ENCODE measurements at places on chromosomes 5 and 9.

DNA sequence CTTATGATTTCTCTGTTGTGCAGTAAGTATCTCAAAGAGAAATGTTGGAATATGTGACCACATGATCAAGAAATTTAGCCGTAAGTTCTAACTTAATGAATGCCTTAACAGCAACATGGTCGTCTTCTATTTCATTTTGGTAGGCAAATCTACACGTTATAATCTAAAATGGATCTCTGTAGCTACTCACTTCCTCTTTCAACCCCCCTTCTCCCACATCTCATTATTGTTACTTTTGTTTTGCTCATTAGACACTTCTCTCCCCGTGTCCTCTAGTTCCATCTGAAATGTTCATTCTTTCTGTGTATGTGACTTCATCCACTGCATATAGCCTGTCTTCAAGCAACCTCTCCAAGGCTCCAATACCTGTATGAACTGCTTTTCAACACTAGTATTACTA is 27.1 kb upstream of the LPAR1 start:
- DNase-seq = no peak

DNA sequence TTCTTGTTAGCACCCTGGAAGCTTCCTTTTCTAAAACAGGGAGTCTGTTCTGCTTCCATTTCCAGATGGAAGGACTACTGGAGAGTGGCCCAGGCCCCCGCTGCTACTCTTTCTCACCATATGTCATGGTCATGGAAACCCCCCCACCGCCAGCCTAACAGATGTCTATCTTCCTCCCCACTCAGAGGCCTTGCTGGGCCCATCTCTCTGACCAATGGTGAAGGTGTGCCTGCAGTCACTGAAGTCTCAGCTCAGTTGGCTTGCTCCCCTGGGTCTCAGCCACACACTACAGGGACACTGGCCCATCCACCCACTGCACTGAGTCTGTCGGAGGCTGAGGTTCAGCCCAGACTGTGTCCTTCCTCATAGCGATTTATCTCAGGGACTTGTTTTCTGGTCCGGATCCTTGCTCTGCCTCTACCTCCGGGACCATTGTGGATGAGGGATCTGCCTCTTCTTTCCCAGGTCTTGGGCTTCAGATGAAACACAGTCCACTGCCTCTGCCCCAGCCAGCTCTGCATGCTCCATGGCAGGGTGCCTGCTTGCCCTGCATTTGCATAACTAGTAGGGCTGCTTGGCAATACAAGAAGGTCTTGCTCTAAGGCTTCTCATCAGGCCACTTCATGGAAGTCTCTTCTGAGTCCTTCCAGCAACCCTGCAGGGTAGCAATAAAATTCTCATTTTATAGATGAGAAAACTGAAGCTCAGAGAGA is 30.8 kb downstream of the GALNT12 start:
- DNase-seq = no peak

- DNase-seq = no peak
Observed at GRCh38 chr9:21499912-21500311, 17.8 kb upstream of the IFNE start.

DNA sequence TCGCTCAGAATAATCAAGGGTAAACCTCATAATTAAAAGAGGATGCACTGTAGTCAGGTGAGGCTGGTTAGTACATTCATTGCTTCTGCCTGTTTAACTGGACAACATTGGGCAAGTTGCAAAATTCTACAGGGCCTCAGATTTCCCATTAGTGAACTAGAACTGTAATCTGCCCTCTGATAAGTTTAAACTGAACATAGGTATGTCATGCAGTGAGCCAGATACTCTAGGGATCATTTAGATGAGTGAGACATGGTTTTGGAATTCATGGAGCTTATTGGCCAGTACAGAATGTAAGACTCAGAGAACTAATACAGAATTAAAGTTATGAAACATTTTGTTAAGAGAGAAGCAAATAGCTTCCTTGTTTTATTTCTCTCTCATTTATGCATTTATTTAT is 35.9 kb downstream of the RNF44 start:
- DNase-seq = no peak

- no peak for DNase-seq
Observed at GRCh38 chr5:111532886-111533582, 20.7 kb upstream of the STARD4 start.

DNA sequence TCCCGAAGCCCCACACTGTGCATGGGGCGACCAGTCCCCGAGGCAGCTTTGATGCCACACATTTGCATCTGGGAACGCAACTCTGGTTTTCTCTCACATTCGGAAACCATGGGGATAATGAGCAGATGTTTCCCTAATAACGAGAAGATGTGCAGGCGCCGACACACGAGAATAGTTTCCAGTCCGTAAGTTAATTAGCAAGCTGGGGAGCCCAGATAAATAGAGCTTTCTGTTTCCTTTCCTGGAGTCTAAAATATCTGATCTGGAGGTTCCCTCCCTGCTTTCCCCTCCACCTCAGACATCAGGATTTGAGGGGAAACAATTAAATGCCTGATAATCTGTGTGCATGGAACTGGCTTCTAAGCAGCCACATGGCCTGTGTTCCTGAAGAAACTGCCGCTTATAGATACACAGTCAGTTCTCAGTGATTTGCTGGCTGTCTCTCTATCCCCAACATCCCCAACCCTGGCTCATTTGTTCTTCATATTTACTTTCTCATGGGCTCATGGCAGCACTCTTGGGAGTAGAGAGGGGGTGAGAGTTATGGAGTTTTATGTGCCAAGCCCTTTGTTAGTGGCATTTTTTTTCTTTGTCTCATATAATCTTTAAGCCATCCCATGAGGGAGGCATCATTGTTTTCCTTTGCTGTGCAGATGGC is 62.8 kb downstream of the PDZD2 start:
- no peak for DNase-seq

GRCh38 chr9:27117489-27118135 is 8.6 kb downstream of the TEK start:
- no peak for DNase-seq

GRCh38 chr5:109962882-109963603 is 273.3 kb downstream of the MAN2A1 start:
- no peak for DNase-seq

DNA sequence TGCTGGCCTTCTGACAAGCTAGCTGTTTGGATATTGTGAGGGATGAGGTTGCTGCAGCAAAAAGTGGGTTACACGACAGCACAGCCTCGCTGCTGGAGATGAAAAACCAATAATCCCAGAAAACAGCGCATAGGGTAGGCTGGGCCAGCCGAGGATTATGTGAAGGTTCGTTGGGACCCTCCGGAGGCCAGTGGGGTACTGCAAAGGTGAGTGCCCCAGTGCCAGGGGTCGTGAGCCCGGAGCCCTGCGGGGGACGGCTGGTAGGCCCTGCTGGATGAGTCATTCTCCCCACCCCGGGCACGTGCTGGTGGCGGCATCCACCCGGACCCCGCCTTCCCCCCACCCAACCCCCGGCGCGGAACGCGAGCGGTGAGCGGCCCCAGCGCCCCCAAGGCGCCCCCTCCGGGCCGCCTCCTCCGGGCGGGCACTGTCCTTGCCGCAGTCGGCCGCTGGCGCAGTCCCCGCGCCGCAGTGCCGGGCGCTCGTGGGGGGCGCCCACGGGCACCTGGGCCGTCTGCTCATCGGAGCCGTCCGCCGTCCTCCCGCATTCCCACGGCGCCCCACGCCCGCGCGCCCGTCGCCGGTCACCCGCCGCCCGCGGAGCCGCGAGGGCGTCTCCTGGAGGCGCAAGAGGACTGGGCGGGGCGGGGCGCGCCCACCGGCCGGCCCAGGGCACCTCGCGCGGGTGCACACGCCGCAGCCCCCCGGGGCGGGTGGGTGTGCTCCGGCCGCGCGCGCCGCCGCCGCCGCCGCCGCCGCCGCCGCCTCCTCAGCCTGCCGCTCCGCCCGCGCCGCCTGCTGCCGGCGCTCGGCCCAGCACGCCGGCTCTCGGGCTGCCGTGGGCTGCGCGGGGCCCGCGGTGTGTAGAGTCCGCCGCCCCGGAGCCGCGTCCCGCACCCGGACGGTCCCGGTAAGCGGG is at the start of gene PHF24:
Gene PHF24, plus strand, starts transcription at position 794 of the 919 bp plus-strand sequence. CDS start 13,014 bp downstream, outside the sequence.
- DNase-seq = peak; percentile 15

GRCh38 chr5:131396015-131396414 is 132.2 kb downstream of the CDC42SE2 start:
- DNase-seq = no peak

- no peak for DNase-seq
Observed at GRCh38 chr5:64532657-64533056, 26.8 kb downstream of the RGS7BP start.

- DNase-seq = no peak
Observed at GRCh38 chr9:106707291-106707690, 155.7 kb upstream of the ZNF462 start.

GRCh38 chr9:131950487-131950886 is 129.2 kb downstream of the MED27 start:
- no peak for DNase-seq

- DNase-seq = no peak
Observed at GRCh38 chr9:115524453-115525059, 406.6 kb upstream of the TNC start.

DNA sequence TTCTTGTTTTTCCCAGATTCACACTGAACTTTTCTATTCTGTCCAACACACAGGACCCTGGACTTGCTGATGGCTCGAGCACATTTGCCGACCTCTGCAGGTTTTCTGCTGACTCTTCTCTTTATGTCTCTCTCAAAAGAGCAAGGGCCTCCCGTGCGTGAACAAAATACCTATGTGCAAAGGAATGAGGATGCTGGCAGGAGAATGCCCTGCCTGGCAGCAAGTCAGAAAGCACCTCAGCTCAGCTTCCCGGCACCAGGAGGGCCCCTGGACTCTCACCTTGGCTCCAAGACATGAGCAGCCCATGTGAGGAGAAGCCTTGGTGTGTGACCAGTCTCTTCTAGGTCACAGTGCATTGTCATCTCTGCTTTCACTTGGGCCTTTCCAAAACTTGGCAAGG is 36.1 kb downstream of the PAPPA start:
- DNase-seq = no peak

DNA sequence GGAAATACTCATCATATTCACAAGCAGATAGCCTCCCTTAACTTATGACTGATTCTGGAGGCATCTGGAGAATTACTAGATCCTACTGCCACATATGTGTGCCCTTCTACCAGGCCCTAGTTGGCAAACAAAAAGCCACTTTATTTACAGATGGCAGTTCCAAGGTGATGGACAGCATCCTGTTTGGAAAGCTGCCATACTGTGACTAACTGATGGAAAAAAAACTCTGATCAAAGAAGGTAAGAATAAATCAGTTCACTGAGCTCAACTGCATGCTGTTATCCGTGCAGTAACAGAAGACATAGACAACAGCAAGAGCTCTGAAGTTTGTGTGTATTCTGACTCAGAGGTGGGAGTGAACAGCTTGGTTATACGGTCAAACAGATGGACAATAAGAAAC is 279.8 kb upstream of the POU5F2 start:
- no peak for DNase-seq

GRCh38 chr9:31542384-31543055 is 841.9 kb upstream of the ACO1 start:
- peak; percentile 45 for DNase-seq

DNA sequence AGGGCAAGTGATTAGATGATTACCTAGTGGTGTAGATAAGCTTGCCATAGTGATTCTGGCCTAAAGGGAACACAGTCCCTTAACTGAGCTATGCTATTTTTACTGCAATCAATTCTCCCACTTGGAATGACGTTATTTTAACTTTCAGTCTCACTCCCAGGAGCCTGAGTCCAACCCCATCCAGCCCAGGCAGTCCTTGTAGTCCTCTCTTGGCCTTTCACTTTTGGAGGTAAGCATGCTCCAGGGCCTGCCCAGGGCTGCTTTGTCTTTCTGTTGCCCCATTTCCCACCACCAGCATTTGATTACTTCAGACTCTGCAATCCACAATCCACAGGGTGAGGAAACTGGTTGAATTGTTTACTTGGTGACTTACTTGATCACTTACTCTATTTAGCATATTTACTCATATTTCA is 233.0 kb downstream of the CD180 start:
- DNase-seq = no peak

- DNase-seq = no peak
Observed at GRCh38 chr9:14222149-14222835, 91.6 kb downstream of the NFIB start.

GRCh38 chr5:156991714-156992113 is 28.7 kb upstream of the TIMD4 start:
- no peak for DNase-seq

DNA sequence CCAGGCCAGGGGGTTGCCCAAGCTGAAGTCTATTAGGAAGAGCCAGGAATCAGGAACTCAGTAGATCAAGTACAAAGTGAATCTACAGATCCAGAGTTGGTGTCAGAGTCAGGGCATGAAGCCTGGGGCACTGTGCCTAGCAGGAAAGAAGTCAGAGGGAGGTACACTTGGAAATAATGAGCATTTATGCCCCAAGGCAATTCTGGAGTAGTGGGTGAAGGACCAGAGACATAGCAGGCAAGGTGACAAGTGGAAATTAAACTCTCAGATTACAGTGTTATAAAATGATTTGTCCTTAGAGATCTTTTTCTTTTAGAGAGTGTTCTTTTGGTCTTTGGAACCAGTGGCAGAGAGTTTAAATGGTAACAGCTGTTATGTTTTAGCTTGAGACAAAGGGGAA is 138.0 kb downstream of the ADAMTSL1 start:
- no peak for DNase-seq

GRCh38 chr9:5978523-5978922 is 36.9 kb downstream of the RANBP6 start:
- DNase-seq = no peak

- no peak for DNase-seq
Observed at GRCh38 chr9:127860260-127860659, 5.8 kb upstream of the ENG start.

GRCh38 chr5:601771-602465 is 10.2 kb upstream of the CEP72 start:
- DNase-seq = no peak

GRCh38 chr9:100222674-100223073 is 123.6 kb downstream of the INVS start:
- no peak for DNase-seq

GRCh38 chr5:64690417-64691151 is at the start of gene SHISAL2B:
TSS of gene SHISAL2B (plus strand) at chr5:64690503. CDS start at chr5:64690624, 121 bp downstream.
- no peak for DNase-seq

DNA sequence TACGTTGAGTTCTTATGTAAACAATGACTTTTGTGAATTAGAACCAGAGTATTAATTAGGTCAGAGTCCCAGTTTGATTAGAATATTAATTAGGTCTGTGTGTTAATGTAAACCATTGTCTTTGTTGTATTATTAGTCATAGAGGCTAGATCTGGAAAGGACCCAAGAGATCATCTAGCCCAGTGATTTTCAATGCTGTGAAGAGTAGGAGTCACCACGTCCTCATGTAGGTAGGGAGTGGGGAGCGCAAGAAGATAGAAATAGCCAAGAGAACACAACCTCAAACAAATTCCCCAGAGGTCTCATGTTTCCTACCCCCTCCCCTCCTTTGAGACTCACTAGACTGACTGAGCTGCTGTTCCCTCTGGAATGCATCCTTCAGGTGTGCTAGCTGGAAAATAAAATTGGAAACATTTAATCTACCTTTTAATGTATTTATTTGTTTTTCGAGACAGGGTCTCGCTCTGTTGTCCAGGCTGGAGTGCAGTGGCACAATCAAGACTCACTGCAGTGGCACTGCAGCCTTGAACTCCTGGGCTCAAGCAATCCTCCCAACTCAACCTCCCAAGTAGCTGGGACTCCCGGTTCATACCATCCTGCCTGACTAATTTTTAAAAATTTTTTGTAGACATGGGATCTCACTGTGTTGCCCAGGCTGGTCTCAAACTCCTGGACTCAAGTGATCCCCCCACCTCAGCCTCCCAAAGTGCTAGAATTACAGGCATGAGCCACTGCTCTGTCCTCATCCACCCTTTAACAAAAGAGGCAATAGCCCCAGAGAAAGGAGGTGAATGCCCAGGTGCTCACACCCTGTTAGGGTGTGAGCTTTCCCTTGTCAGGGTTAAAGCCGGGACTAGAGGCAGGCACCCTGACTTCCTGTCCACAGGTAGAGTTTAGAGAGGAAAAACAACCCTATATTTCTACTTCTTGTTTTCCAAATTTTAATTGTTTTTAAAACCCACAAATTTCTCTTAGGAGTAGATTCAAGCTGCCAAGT is 92.9 kb downstream of the INIP start:
- no peak for DNase-seq

Measured in CD4-positive, alpha-beta memory T cell (primary cell).